ENCODE measurements at places on chromosomes 6 and 20.

- DNase-seq = no peak
Measured at GRCh38 chr6:166946125-166946524, 10.2 kb downstream of the RNASET2 start.

DNA sequence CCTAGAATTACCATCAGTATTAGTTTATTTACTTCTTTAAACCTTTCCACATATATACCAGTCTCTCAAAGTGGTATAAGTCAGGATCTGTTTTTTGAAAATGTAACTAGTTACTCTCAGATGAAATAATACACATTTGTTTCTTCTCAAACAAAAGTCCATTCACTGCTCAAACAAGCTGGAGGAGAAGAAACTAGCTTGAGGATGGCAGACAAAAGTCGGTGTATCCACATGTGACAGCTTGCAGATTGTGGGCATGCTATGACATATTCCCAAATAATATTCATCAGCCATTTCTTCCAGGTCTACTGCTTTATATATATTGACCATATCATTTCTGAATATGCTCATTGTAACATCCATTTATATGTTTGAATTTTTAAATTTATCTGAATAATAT is 197.4 kb upstream of the KCNQ5 start:
- DNase-seq = no peak

- peak; percentile 17 for DNase-seq
Measured at GRCh38 chr6:36340618-36341454, 4.1 kb upstream of the BNIP5 start.

DNA sequence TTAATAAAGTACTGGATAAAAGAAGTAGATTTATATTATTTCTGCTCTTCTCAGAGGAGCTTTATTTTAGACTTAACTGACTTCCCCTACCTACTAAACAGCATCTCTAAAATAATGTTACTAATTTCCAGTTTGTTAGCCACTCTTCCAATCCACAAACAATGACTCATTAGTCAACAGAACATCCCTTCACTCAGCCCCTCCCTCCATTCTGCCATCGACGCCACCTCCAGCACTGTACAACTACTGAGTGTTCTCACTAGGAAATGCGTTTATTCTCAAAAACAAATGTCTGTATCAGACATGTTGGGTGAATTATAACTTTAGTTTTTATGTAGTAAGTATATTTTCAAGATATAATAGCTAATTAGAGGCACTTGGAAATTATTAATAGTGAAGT is 427.0 kb downstream of the EYS start:
- DNase-seq = no peak

DNA sequence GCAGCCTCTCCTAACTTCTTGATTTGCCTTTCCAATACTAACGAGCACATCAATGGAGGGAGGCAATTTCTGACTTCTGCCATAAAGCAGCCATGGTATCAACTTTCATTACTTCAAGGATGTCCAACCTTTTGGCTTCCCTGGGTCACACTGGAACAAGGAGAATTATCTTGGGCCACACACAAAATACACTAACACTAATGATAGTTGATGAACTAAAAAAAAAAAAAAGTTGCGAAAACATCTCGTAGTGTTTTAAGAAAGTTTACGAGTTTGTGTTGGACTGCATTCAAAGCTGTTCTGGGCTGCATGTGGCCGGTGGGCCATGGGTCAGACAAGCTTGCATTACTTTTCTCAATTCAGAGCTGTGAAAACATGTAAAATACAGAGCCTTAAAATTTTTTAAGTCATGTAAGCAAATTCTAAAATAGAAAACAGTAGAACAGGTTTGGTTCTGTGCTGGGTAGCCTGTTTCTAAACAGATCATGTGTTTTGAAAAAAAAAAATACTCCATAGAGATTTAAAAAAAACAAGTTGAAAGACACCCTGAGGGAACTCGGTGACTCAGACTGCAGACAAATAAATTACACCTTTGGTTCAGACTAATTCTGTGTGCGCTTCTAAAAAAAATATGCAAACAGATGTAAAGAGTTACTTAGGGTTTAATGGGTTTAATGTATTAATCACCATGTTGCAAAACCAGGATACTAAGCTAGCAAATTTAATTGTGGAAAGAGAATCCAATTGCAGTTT is 43.6 kb upstream of the SLC22A23 start:
- DNase-seq = no peak

- no peak for DNase-seq
Measured at GRCh38 chr6:85983032-85983659, 340.5 kb upstream of the SYNCRIP start.

DNA sequence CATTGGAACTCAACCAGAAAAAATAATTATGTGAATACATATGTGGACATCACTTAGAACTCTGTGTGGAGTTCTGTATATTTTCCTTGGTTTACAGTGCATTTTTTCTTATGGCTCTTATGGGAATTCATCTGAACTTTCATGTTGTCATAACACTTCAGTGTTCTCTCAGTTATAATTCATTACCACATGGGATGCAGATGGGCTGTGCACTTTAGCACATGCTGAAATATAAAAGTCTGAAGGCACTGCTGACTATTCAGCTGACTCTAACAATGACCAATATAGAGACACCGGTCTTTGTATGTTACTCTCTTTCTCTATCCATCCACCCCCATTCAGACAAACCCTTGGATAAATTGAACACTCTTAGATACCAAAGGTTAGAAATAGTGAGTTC is 29.3 kb downstream of the GRIK2 start:
- no peak for DNase-seq

Measured in GOT3 (cell line).